ENCODE measurements at places on chromosomes 3 and 15.

- peak; percentile 7 for DNase-seq
Observed at GRCh38 chr3:146334151-146334550, 83.2 kb upstream of the PLSCR4 start.

DNA sequence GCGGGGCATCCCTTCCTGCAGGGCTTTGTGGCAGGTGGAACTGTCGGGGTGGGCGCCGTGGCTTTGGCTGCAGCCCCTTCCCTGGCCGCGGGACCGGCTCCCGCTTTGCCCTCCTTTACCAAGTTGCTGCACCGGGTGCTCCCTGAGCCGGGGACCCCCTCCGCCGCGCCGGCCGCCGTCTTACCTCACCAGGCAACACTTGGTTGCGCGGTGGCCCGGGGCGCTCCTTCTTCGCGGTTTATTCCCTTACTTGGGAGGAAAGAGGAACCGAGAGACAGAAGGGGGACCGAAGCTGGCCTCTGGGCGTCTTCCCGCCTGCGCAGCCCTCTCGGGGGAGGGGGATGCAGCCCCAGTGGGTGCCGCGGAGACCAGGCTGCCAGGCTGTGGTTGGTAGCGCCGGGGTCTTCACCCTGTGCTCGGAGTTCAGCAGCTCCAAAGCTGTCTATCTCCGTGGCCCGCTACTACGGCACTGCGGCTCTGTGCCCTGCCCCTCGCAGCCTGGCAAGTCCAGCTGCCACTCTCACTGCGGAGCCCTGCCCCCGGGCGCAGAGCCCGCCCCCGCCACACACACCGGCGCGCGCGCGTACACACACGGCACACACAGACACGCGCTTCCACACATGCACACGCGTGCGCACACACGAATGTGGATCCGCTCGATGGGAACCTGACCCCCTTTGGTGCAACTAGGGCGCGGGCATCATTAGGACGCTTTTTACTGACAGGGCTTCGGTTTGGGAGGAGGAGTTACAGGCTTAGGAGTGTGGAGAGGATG lies at the start of gene DGKG:
TSS of gene DGKG (minus strand) at position 473 of the 775 bp plus-strand sequence. CDS start 41,775 bp downstream, outside the sequence.
- no peak for DNase-seq

GRCh38 chr3:45943207-45943846 lies at the start of gene CXCR6:
Gene CXCR6 (plus strand): TSS chr3:45943464. CDS start chr3:45946482, 3,018 bp downstream.
- DNase-seq: peak; percentile 35

DNA sequence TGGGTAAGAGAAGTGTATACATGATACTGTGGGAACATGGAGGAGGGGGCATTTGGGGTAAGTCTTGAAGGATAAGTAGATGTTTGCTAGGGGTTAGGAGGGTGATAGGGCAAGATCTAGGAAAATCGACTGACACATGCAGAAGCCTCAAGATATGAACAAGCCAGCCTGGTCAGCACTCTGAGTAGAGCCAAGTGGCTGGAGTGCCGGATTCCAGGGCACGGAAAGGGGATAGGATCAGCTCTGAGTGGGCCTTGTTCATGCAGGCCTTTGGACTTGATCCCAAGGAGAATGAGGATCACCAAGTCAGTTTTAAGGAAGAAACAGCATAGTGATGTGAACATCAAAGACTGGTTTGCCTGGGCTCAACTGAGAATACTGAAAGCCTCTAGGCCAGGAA lies 24.3 kb upstream of the MANF start:
- DNase-seq: no peak

DNA sequence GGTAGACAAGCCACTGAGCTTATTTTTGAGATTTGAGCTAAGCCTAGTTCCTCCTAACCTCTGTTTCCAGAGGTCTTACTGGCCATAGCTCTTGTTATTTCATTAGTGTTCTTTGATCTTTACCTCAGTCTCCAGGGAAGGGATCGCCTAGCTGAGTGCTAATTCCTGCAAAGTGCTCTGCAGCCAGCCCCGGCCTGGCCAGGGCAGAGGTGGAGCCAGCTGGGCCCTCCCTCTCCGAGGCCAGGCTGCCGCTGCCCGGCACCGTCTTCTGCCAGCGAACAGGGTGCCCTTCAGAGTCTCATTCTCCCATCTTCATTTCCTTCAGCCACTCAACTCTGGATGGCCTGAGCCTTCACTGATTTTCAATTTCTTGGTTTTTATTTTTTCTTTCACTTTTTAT lies 19.7 kb downstream of the FAN1 start:
- no peak for DNase-seq

GRCh38 chr3:43388915-43389314 lies 102.6 kb downstream of the SNRK start:
- DNase-seq: no peak

- no peak for DNase-seq
Observed at GRCh38 chr3:142913432-142913831, 24.5 kb upstream of the PCOLCE2 start.

DNA sequence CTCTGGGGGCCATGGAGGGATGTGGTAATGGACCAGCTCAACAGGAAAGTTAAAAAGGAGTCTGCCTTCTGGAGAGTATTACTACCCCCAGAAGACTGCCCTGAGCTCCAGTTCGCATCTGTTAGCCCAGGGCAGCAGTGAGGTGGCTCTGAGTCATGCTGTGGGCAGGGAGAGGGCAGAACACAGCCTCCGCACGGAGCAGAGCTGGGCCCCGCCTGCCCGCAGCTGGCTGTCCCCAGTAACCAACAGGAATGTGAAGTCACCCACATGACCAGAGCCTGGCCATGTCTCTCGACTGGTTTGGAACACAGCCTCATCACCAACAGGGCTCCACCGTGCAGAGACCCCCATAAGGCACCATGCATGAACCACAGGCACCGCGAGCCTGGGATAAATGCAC lies 62.1 kb downstream of the CYFIP1 start:
- peak; percentile 25 for DNase-seq

DNA sequence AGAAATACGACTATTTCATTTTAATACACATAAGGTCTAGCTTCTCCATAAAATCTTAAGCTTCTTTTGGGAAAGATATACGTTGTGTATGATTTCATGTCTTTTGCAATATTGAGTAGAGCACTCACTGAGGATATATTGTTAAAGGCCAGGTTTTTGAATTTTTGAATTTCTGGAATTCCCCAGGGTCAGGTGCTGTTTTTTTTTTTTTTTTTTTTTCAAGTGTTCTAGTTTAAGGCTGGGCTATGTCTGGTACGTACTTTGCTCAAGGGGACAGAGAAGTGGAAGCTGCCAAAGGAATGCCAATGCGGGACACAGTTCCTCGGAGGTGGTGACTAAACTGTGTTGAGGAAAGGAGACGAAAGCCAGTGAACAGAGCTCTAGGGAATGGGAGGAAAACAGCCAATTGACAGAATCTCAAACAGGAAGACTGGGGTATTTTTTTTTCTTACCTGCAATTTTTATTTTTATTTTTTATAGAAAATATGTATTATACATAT lies 510.5 kb upstream of the CBLB start:
- DNase-seq: no peak

- DNase-seq: no peak
Observed at GRCh38 chr3:69659180-69659910, 79.9 kb upstream of the MITF start.
